ENCODE measurements at places on chromosomes 7 and 10.

DNA sequence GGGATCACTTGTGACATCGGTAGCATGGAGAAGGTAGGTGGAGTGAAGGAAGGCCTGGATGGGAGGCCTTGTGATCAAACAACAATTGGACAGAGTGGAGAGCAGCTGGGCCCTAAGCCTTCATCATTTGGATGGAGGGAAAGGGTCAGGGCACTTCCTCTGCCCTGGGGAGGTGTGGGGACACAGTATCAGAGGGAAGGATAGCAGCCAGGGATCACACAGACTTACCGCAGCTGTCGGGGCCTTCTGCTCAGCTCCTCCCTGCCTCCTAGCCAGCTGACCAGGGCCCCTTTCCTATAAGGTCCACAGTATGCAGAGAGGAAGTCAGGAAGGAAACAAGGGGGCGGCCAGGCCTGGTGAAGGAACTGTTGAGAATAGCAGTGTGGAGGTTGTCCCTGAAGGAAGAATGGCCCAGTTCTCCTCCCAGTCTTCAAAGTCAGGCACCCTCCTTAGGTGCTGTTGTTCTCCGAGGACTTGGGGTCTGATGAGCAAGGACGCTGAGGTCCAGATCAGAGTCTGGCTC, 62.1 kb downstream of the ABCC2 start:
- DNase-seq, result no peak

GRCh38 chr10:76191336-76191735, 759.9 kb downstream of the LRMDA start:
- no peak for DNase-seq

GRCh38 chr10:48813291-48813690, 126.3 kb downstream of the LRRC18 start:
- no peak for DNase-seq

DNA sequence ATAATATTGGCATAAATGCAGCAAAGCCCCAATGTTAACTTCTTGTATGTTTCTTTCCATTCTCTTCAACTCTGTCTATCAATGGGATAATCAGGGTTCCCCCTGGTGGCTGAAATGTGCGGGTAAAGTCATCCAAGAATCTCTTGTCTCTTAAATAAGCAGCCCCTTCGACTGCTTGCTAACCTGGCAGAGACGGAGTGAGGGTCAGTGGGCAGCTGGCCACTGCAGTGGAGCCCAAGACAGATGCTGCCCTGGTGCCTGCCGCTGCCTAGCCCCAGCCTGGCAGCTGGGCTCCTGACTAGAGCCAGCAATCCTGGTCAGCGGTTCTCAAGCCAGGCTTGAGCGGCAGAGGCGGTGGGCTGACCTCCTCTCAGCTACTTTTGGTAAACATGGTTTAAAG, 248.9 kb downstream of the COBL start:
- no peak for DNase-seq

GRCh38 chr10:97768322-97769315, 3.2 kb downstream of the SFRP5 start:
- no peak for DNase-seq

GRCh38 chr10:104041891-104042535, 43.7 kb downstream of the COL17A1 start:
- DNase-seq, result no peak

- DNase-seq, result no peak
Measured at GRCh38 chr10:130416334-130417150, 280.4 kb downstream of the GLRX3 start.

GRCh38 chr10:32376771-32377170, 29.8 kb upstream of the EPC1 start:
- DNase-seq, result no peak

- peak; percentile 5 for DNase-seq
Measured at GRCh38 chr7:129952086-129952652, 591 bp downstream of the UBE2H start.

- no peak for DNase-seq
Measured at GRCh38 chr10:77899080-77899477, 27.5 kb downstream of the DLG5 start.

GRCh38 chr7:143974459-143974858, 19.8 kb downstream of the OR2F1 start:
- no peak for DNase-seq

GRCh38 chr7:68671046-68671445, 927.2 kb upstream of the AUTS2 start:
- no peak for DNase-seq

- no peak for DNase-seq
Measured at GRCh38 chr10:4202938-4203337, 417.9 kb upstream of the KLF6 start.

- DNase-seq, result no peak
Measured at GRCh38 chr7:28682801-28683200, 270.5 kb downstream of the CREB5 start.

GRCh38 chr7:128307061-128307460, 36.6 kb downstream of the RBM28 start:
- DNase-seq, result no peak

DNA sequence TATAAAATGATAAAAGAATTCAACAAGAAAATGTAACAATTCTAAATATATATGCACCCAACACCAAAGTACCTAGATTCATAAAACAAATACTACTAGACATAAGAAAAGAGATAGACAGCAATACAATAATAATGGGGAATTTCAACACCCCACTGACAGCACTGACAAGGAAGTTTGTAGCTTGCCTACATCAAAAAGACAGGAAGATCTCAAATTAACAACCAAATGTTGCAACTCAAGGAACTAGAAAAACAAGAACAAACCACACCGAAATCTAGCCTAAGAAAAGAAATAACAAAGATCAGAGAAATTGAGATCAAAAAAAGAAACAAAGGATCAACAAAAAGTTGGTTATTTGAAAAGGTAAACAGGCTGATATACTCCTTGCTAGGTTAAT, 36.5 kb upstream of the TNKS2 start:
- DNase-seq, result no peak

GRCh38 chr10:17648243-17649035, 4.5 kb downstream of the STAM start:
- peak; percentile 48 for DNase-seq

- no peak for DNase-seq
Measured at GRCh38 chr7:116652793-116653192, 19.2 kb upstream of the MET start.

DNA sequence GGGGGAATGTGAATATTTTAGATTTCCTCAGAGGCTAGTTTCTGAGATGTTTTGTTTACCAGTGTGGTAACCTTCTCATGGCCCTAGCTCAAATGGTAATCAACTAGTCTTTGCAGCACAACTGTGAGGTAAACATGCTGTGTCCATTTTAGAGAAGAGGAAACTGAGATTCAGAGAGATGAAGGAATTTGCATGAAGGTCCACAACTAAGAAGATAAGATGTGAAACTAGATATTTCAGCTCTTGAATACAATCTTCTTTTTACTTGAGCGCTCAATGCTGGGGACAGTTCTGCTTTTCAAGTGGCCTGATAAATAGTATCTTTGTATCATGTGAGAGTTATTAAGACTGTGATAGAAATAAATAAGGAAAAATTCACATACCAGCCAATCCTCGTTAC, 245.4 kb downstream of the AUTS2 start:
- DNase-seq, result no peak

DNA sequence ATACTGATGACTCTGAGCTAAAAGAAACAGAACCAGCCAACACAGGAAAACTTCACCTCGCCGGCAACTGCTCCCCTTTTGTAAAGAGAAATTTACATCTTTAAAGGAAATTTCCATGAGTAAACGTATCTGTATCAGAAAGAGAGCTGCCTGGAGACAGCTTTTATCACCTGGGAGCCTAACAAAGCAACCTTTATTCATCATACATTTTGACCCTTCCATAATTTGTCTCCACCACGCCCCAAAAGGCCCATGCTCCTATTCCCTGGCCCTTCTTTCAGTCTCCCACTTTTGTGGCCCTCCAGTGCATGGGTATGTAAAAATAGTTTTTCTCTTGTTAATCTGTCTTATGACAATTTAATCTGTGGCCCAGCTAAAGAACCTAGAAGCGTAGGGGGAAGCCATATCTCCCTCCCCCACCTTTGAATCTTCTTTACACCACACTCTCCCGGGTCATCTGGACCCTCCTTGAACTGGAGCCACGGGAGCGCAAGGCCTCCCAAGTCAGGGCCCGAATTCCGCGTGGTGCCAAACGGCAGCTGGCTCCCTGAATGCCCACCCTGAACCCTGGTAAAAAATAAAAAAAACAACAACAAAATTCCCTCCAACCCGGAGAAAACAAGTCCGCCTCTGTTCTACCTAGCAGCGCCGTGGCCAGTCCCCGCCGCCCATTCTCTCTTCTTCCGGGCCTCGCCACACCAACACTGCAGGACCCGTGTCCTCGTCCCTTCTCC, 15.4 kb upstream of the FKBP9 start:
- DNase-seq, result no peak

GRCh38 chr10:59337201-59337652, 25.1 kb downstream of the FAM13C start:
- DNase-seq, result no peak

- no peak for DNase-seq
Measured at GRCh38 chr10:71222601-71223346, 10.4 kb downstream of the UNC5B start.

GRCh38 chr7:21616796-21617436, 74.1 kb downstream of the DNAH11 start:
- no peak for DNase-seq

- no peak for DNase-seq
Measured at GRCh38 chr7:90797596-90797995, 201.5 kb downstream of the CDK14 start.

- DNase-seq, result no peak
Measured at GRCh38 chr10:125216861-125217260, 56.5 kb upstream of the CTBP2 start.

DNA sequence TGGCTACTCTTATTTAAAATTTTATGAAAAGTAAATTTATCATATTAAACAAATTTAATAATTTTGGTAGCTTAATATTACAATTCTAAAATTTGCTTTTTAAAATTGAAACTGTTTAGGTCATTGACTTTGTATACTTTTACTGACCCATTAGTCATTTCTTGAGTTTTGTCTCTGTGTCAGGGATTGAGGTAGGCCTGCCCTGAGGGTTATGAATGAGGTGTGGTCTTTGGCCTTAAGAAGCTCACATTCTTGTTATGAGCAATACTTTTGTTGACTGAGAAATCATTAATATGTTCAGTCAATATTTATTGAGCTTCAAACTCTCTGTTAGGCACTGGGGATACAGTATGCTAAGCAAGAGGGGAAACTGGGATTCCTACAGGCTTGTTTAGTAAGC, 47.0 kb upstream of the RPA3 start:
- no peak for DNase-seq
